ENCODE measurements at places on chromosomes 3 and 15.

DNA sequence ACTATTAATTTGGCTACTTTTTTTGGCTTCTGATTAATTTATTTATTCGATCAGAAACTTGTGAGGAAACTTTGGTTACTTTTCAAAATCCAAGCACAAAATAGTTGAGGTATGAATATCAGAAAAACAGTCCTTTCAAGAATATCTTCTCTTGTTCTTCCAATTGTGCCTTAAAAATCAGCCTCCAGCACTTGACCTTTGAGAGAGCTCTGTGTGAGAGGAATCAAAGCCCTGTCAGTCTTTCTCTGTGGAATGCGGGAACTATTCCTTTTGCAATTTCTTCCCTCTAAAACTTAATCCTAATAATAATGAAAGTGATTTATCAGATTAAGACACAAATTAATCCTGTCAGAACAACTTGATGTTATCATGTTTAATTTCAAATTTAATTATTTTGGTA lies 185.9 kb downstream of the ABHD5 start:
- no peak for DNase-seq

DNA sequence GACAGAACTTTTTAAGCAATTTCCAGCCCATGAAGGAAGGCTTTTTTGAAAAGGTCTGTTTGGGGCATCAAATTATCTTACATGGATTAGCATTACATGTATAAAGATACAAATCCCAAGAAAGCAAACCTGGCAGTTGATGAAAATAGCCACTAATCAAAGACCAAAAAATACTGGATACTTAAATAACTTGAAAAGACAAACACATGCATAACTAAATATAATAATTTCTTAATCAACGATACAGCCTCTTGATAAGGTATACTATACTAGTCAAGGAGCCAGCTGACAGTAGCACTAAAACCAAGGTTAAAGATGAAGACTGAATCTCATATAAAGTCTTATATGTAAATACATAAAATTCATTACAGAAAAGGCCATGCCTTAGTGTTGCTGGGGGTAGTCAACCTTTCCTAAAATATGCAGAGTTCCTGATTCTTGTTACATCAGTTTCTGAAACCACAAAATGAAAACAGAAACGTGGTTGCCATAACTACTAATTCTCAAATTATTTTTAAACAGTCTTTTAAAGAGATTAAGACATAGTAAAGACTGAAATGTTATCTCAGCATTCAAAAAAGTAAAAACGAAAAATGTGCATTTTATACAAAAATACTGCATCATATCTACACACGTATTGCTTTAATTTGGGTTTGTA lies 2.0 kb downstream of the ANKRD28 start:
- DNase-seq, result no peak

DNA sequence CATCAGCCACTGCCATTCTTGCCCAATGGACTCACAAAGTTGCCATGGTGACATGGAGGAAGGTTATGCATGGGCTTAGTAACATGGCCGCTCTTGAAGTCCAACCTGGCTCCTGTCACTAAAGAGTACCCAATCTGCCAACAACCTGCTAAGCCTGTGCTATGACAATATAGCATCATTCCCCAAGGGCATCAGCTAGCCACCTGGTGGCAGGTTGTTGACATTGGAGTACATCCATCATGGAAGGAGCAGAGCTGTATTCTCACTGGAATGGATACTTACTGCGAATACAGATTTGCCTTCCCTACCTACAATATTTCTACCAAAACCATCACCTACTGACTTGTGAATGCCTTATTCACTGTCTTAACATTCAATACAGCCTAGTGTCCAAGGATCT lies 138.9 kb upstream of the RORA start:
- no peak for DNase-seq

DNA sequence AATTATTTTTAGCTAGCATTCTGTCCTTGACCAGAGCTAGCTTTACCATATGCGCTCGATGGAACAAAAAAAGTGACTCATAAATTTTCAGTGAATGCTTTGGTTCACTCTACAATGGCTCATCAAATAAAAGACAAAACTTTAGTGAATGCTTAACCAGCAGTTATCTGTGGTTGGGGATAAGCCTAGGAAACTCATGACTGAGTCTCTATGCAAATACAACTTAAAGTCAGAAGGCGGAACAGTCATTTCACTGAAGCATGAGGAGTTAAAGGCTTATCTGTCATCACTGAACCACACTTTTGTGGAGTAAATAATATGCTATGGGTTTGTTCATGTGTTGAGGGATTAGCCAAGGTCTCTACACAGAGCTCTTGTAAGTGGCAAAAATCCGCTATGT lies 308.4 kb downstream of the SQOR start:
- no peak for DNase-seq

- DNase-seq, result no peak
These were observed 72.8 kb downstream of the CD200R1L start for GRCh38 chr3:112773864-112774263.

- DNase-seq, result no peak
These were observed 215.1 kb downstream of the SHQ1 start for GRCh38 chr3:72633121-72633520.

GRCh38 chr15:35545824-35546510 lies at the start of gene DPH6:
TSS of gene DPH6 (minus strand) at chr15:35546165. CDS start at chr15:35546141, 24 bp downstream.
- peak; percentile 77 for DNase-seq

DNA sequence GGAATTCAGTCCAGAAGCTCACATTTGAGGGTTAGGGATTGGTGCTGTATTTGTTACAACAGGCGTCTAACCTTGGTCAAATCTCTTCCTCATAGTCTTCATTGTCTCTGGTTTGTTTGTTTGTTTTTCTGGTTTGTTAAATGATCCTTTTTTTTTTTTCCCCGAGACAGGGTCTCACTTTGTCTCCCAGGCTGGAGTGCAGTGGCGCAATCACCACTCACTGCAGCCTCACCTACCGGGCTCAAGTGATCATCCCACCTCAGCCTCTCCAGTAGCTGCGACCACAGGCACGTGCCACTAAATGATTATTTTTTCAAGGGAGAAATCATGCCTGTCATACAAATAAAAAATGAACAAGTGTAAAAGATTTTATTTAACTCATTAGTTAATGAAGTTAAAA lies 14.3 kb upstream of the ADPGK start:
- DNase-seq, result no peak

- DNase-seq, result no peak
These were observed 54.1 kb downstream of the SCN5A start for GRCh38 chr3:38595393-38595792.

GRCh38 chr15:73383310-73384189 lies 14.8 kb upstream of the HCN4 start:
- no peak for DNase-seq

DNA sequence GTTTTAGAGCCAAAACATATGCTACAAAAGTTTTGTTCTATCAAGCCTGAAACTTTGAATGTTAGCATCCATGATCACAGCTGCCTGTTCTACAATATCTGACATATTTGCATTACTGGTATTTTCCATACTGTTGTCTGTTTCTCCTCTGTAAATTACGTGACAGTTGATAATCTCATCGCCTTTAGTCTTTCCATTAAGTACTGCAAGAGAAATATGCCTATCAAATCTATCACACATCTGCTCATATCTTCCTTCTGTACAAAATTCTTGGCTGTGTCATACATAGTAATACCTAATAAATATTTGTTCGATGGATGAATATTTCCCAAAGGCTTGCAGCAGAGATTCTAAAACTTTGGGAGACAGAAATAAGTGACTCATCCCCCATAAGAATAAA lies 717.3 kb downstream of the OTOL1 start:
- no peak for DNase-seq

DNA sequence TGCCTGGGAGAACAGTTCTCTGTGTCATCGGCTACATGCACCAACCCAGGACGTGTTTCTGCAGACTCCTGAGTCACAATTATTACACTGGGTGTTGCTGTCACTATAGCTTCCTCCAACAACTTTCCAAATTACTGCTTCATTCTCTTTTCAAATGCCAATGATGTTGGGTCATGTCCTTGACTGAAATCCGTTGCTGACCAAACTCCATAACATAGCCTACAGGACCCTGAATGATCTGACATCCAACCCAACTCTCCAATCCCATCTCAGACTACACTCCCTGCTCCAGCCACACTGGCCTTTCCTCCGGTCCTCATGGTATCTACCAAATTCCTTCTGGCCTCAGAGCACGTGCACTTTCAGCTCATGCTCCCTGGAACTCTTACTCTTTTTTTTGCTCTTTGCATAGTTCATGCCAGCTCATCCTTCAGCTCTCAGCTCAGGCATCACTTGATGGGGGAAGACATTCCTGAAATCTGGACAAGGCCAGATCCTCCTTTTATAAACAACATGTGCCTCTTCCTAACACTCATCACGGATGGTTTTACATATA lies 108.8 kb upstream of the PTPRG start:
- DNase-seq, result no peak

GRCh38 chr3:39447637-39448483 lies 19.6 kb upstream of the MOBP start:
- peak; percentile 17 for DNase-seq

- no peak for DNase-seq
These were observed 50.1 kb upstream of the STT3B start for GRCh38 chr3:31482493-31483200.

GRCh38 chr3:188212308-188212969 lies 58.5 kb downstream of the LPP start:
- DNase-seq, result no peak

DNA sequence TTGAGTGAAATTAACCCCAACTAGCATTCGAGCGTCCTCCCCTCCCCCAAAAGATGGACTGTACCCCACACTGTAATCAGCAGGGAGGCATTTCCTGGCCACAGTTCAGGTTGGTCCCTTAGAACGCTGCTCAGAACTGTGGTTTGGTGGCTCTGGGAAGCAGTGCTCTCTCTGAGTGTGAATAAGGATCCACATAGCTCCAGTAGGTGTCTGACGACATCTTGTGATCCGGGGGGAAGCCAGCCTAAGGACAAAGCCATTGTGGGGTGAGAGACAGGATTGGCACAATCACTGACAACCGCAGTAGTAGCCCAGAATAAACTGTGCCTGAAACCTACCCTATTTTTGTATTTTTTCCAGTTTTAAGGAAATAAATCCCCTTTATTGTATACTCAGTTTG lies 125.3 kb downstream of the IGF1R start:
- DNase-seq, result no peak

GRCh38 chr15:42727750-42728381 lies 9.1 kb downstream of the CDAN1 start:
- DNase-seq, result no peak

GRCh38 chr3:141462176-141462859 lies 24.5 kb upstream of the RASA2 start:
- DNase-seq, result no peak

GRCh38 chr3:191795196-191795595 lies 334.2 kb downstream of the PYDC2 start:
- no peak for DNase-seq

DNA sequence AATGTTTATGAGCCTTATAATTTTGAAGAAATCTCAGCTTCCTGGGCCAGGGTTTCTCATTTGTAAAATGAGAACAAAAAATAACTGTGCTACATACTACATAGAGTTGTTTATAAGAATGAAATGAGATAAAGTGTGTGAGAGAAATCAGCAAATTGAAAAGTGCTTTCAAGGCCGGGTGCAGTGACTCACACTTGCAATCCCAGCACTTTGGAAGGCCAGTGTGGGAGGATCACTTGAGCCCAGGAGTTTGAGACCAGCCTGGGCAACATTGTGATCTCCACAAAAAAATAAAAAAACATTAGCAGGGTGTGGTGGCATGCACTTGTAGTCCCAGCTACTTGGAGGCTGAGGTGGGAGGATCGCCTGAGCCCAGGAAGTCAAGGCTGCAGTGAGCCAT lies 22.4 kb downstream of the FOXB1 start:
- no peak for DNase-seq

DNA sequence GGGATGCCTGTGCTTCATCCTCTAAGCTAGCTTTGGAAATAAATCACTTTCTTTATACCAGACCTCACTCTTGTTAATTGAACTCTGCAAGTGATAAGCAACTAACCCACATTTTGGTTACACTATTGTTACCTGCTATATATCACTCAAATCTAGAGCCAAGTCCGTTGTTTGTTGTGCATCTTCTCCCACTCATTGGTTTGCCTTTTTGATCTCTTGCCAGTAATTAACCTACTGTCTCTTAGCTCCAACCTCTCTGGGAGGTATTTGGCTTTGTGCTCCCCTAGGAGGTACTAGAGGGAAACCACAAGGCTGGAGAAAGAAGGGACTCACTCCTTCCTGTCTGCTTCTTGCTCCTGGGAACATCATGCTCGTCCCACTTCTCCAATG lies 12.8 kb upstream of the CRBN start:
- DNase-seq, result no peak

DNA sequence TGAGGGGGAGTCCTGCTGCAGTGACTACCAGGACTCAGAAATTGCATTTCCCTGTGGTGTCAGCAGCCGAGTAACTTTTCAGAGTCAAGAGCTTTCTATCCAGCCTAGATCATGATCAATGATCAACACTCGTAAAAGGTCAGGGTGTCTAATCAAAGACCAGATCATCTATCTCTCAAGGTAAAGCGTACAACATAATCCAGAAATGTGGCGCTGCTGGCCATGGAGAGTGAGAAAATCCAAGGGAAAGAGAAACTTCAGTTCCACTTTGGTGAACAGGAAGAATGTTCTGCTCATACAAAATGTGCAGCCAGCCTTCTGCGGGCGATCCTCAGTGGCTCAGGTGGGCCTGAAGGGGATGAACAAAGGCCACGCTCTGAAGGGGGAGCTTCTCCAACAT lies 1005.8 kb upstream of the NR2F2 start:
- DNase-seq, result no peak

GRCh38 chr3:136990826-136991225 lies 33.0 kb downstream of the IL20RB start:
- DNase-seq, result no peak

DNA sequence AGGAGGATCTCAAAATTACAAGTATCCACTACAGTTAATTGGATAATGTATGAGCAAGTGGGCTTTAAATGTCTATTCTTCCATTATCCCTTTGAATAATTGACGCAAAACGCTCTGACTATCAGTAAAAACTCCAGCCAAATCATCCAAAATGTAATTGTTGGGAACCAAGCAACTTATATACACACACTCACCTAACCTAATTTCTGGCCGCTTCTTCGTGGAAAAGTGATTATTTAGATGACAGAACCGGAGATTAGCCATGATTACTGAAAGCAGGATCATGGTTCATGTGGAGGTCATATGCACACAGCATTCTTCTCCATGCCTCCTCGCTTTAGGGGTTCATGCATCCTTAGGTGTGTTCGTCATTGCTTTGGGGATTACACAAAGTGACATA lies 992.4 kb downstream of the NAALADL2 start:
- DNase-seq, result no peak

GRCh38 chr3:147153830-147154539 lies 252.4 kb downstream of the ZIC4 start:
- DNase-seq, result no peak
